ENCODE measurements at places on chromosomes 6 and 20.

DNA sequence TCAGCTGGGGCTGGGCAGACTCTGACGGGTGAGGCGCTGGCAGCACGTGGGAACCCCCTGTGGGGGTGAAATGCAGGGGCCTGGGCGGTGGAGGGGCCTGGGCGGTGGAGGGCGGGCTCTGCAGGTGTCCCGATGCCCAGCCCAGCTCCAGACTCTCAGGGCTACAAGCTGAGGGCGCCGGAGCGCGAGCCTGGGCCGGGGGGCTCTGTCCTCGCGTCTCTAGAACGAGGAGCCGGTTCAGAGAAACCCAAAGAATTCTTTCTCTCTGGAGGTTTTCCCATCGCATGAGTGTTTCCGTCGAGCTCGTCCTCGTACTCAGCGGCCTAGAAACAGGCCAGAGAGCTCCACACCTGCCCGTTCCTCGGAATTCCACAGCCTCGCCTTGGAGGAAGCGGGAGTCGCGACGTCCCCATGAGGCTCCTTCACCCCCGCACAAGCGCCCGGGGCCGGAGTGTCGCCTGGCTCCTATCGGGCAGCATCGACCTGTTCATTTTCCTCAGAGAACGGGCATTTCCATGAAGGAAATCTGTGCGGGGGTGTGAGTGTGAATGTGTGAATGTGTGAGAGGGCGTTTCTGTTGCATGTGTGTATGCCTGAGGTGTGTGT is 76.9 kb downstream of the SMOC2 start:
- peak; percentile 32 for DNase-seq

GRCh38 chr20:33242319-33243100 is 6.7 kb downstream of the BPIFA1 start:
- no peak for DNase-seq

DNA sequence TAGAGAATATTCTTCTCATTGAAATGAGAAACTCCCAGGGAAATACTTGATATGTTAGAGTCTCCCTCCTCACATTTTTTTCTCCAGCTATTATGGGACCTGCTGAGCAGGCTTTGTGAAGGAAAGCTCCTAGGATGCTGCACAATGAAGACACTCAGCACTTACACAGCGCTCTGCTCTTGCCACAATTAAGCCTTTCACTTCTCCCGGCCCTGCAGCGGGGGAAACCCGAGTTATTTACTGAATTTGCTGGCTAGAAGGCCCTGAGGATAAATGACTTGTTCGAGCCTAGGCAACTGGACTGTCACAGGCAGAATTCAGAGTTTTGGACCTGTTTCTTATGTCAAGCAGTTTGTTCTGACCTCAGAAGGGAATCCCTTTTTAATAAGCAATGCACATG is 102.0 kb downstream of the MAP3K7 start:
- DNase-seq = no peak

DNA sequence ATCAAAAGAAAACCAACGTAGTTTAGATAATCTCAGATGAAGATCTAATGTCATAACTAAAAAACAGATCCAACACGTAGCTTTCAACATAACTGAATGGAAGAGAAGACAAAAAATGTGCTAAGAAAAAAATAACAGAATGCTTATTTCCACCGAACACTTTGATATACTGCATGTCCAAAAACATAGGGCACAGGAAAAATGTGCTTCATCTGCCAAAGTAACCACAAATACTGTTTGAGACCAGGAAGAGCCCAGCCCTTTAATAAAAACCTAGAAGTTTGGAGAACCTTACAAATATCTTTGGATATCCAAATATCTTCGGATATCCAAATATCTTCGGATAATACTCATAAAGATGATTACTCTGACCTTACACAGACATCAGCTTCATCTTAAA is 19.8 kb downstream of the LAMA4 start:
- DNase-seq = no peak

DNA sequence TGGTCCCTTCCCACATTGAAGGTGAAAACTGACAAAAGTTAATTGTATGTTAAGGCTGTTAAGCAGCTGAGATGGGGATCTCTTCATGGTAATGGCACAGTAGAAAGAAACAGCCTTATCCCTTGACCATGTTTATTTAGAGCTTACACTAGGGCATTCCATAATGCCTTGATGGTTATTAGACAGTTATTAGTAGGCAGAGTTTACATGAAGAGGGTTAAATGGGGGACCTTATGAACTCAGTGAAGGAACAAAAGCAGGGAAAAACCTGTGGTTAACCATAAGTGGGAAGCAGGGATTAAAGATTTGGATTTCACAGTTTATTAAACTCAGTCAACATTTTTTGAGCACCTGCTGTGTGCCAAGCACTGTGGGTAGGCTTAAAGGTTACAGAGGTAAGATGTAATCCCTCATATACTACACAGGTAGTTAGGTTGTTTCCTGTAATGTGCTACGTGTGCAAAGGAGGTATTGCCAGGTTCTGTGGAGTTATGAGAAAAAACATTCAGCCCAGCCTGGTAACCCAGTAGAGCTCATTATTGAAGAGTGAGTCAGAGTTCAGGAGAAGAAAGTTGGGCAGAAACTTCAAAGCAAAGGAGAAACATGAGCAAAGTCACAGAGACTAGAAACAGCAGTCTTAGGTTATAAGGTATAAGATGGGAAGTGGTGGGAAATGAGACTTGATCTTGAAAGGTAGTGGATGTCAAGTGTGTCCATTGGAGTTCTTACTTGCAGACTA is 32.3 kb upstream of the GNRH2 start:
- DNase-seq = no peak

- DNase-seq = no peak
Measured at GRCh38 chr6:97586344-97586743, 303.3 kb upstream of the MMS22L start.
